ENCODE measurements at places on chromosomes 1 and 21.

GRCh38 chr1:162390396-162391185, 9.1 kb downstream of the C1orf226 start:
- DNase-seq: no peak

- no peak for DNase-seq
Measured at GRCh38 chr1:28190337-28190979, 14.0 kb upstream of the PTAFR start.

GRCh38 chr1:244057474-244058385, 6.6 kb downstream of the ZBTB18 start:
- DNase-seq: no peak

DNA sequence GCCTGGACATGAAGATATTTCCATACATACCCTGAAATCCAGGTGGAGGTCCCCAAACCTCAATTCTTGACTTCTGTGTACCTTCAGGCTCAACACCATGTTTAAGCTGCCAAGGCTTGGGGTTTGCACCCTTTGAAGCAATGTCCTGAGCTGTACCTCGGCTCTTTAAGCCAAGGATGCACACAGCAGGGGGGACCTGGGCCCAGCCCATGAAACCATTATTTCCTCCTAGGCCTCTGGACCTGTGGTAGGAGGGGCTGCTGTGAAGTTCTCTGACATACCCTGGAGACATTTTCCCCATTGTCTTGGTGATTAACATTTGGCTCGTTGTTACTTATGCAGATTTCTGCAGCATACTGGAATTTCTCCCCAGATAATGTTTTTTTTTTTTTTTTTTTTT, 184.3 kb upstream of the RGS18 start:
- DNase-seq: no peak

- no peak for DNase-seq
Measured at GRCh38 chr1:59446257-59446901, 149.5 kb downstream of the FGGY start.

DNA sequence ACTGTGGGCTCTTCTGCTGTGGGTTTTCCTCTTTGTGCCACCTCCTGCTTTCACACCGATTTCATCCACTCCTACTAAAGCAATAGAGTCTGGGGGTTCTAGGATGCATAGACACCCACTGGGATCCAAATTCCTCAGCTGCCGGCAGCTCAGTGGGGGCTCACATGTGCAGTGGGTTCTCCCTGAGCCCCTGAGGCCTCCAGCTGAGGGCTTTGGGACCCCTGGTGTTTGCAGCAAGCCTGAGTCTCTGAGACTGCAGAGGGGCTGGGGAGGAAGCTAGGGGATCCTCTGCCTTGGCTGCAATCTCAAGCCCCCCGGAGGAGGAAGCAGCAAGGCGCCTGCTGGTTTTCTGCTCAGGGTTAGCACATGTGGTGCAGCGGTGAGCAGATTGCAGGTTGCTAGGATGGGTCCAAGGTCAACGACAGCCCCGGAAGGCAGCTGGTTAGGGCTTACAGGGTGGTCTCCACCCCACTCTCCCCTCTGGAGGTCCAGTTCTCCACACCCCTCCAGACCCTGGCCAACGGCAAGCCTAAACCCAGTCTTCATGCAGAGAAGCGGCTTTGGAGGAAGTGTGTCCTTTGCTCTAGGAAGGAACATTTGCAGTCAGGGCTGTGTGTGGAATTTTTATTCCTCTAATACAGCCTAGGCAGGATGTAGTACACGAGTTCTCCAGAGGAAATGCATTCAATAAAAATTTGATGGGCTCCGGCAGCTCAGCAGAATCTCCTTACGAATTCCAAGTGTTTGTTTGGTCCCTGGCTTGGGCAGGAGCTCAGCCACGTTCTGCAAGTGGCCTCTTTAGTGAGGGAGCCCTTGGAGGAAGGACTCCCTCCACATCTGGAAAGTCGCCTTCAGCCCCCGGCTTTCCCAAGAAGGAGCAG, 269.1 kb upstream of the VAMP3 start:
- no peak for DNase-seq

GRCh38 chr1:171160639-171161354, 24.3 kb upstream of the FMO2 start:
- no peak for DNase-seq

DNA sequence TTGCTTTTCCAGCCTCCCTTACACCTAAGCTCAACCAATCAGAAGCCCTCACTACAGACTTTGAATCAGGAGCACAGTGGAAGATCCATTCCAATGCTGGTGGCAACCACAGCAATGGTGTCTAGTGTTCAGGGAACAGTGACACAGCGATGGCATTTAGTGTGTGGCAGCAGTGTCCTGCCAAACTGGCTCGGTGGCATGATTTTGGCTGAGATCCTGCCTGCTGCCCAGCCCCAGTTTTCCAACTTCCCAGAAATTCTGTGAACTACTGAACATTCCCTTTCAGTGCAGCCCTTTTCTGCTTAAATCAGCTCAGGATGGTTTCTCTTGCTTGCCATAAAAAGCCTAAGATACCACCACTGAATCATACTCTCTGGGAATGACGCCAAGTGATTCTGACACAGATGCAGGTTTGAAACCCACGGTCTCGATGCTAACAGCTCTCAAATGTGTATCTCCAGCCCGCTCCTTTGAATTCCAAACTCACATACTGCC, 8.8 kb downstream of the ASAP3 start:
- DNase-seq: no peak

DNA sequence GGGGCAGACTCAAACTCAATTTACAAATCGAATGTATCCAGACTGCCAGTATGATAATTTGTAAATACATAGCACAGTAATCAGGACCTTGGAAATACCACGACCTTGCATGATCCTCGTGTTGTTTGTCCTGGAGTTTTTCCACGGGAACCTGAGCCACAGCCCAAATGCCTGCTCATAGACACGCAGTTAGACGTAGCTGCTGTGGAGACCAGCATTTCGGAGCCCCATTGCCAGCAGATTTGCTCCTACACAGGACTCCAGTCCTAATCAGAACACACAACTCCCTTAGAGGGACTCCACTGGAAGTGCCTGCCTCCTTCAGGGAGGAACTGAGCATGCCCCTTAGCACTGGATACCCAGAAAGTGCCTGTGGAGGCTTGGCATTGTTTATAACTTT, 163.2 kb downstream of the GALNT2 start:
- DNase-seq: no peak

- DNase-seq: no peak
Measured at GRCh38 chr1:66331658-66332547, 202.1 kb upstream of the SGIP1 start.

- no peak for DNase-seq
Measured at GRCh38 chr21:43971201-43971991, 40.7 kb upstream of the TRAPPC10 start.

- no peak for DNase-seq
Measured at GRCh38 chr1:31815307-31815645, 546 bp downstream of the SPOCD1 start.

DNA sequence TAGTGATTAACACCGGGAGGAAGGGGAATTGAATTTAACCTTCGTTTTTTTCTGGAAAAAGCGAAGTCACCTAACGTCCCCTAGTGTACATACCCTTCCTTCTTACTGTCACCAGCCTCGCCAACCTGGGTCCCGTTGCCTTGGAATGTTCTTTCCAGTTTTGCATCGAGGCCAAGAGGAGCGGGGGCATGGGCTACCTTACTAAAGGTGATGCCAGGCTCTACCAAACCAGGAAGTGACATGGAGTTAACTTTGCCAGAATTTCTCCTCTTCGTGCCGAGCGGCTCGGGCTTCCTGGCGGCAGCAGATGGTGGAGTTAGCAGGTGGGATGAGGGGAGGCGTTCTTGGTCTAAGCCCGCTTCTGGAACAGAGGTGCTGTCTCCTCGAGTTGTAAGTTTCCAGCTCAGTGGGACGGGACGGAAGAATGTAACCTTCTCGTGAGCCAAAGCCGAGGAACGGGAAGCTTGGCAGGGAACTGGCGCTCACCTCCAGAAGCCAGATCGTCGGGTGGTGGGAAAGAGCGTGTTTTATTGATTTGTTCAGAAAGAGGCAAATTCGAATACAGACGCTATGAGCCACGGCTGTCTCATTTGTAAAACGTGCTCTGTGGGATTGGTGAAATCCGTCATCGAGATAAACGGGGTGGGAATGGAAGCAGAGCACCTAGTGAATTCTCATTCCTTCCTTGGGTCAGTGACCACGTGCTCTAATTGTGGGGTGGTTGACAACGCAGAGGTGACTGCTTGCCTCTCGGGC, 486 bp downstream of the NIPAL3 start:
- no peak for DNase-seq

- no peak for DNase-seq
Measured at GRCh38 chr1:176379626-176380339, 83.2 kb upstream of the PAPPA2 start.

DNA sequence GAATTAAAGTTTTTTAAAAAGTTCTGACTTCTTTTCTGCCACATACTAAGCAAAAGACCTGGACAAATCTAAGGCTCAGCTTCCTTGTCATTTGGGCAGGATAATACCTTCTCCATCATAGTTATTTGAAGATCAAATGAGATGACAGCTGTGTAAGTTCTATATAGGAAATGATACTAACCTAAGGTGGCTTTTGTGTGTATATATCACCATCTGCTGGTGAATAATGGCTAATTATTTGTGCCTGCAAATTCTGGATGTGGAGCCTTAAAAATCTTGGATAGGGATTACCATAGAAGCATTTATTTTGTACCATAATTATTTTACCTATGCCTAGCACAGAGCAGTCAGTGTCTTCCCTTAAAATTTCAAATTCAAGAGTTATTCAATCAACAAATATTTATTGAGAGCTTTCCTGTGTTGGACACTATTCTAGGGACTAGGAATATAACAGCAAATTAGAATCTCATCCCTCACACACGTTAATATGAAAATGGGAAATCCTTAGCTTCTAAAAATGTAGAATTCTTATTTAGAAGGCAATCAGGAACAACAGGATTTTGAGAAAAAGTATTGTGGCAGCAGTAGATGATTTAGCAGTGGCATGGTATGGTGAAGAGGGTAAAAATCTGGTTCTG, 89.8 kb downstream of the TMEM200B start:
- DNase-seq: no peak

DNA sequence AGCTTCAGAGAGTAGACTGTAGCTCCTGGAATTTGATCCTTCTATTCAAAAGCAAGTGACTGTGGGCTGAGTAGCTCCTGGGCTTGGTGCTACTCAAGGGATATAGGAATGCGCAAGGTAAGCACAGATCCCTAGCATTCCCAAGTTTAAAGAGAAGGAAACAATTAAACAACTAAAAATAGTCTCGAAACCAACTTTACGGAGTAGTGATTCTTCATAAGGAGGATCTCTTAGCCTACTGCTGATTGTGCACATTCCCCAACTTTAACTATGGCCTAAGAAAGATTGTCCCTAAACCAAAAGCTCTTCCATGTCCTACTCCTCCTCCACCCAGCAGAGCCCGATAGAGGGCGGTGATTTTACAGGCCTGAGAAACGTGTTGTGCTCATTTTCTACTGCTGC, 226.5 kb upstream of the CAMK1G start:
- no peak for DNase-seq

DNA sequence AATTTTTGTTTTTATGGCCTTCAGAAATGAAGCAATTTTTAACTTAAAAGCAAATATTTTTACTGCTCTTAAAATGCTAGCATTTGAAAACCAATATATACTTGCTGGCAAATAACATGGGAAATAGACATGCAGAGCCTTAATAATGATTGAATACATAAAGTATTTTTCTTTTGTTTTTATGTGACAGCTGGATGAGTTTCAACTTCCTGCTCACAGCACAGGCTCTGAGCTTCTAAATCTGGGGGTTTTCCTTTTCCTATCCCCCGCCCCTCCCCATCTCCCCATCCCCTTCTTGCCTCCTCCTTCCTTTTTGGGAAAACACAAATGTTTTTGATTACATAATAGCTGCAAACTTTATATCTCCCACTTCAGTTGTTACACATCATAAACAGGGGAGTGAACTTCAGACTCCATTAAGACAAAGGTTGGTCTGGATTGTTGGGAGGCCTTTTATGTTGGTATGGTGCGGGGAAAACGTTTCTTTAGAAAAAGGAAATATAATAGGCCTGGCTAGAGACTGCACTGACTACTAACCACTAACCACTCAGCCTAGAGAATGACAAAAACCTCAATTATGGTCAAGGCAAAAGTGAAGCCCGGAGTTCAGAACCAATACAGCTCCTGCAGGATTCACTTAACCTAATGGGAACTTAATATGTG, 116.1 kb upstream of the GORAB start:
- DNase-seq: no peak

- no peak for DNase-seq
Measured at GRCh38 chr1:4027008-4027407, 126.9 kb upstream of the C1orf174 start.

- no peak for DNase-seq
Measured at GRCh38 chr21:36478207-36478701, 1.7 kb downstream of the CLDN14 start.

GRCh38 chr1:78619803-78620579, at the start of gene IFI44L:
IFI44L (plus strand) TSS chr1:78620448; CDS start chr1:78627916, 7,468 bp downstream.
- DNase-seq: peak; percentile 60

DNA sequence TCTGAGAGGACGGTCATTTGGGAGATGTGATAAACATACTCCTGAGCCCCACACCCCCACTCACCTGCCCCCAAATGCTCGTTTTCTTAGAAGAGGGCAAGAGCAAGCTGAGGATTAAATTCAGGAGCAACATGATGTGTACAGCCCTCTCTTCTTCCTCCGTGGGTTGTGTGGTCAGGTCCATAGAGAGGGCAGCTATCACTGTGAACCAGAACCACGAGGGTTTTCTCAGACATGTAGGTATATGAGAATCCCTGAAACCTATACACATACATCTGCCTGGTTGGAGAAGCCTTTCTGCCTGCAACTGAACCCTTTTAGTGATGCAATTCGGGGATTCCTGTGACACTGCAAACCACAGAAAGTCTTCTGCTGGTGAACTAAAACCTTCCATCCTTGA, 38.9 kb downstream of the PGM1 start:
- no peak for DNase-seq

GRCh38 chr1:168476588-168477385, 67.0 kb downstream of the XCL2 start:
- no peak for DNase-seq

DNA sequence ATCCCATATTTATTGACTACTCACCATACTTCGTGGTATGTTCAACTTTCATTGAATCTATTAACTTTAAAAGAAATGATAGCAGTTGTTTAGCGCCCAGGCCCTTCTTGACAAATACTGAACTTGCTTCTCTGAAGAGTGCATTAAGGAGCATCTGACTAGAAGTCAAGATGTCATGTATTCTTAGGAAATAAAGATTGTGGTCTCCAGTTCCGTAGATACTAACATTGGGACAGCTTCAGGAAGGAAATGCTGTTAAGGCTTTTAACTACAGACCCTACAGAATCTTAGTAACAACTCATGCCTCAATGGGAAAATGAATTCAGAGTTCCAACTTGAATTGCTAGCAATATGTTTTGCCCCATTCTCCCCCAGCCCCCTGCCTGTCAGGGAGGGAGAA, 14.8 kb downstream of the LYST start:
- DNase-seq: no peak

GRCh38 chr1:63547621-63548294, 24.4 kb downstream of the EFCAB7 start:
- no peak for DNase-seq

- no peak for DNase-seq
Measured at GRCh38 chr1:156468693-156469345, 31.8 kb downstream of the MEF2D start.

DNA sequence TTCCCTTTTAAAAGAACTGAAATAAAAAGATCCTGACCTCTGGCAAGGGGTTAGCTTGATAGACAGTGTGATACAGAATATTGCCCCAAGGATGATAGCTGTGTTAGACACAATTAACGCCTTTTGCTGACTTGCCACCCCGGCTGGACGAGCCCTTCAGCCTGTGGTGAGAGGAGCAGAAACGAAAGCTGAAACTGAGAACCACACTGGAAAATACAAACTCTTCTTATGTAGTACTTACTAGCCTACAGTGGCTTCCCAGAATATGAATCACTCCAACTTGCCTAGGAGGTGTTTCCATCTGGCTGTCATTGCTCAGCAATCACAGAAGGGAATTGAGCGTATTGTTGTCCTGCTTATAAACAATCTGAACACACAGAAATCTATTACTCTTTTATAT, 22.9 kb downstream of the SAMSN1 start:
- DNase-seq: no peak

Data from GM12864 (cell line).